DMS53 (cell line): ENCODE measurements at places on chromosomes 6 and 20.

DNA sequence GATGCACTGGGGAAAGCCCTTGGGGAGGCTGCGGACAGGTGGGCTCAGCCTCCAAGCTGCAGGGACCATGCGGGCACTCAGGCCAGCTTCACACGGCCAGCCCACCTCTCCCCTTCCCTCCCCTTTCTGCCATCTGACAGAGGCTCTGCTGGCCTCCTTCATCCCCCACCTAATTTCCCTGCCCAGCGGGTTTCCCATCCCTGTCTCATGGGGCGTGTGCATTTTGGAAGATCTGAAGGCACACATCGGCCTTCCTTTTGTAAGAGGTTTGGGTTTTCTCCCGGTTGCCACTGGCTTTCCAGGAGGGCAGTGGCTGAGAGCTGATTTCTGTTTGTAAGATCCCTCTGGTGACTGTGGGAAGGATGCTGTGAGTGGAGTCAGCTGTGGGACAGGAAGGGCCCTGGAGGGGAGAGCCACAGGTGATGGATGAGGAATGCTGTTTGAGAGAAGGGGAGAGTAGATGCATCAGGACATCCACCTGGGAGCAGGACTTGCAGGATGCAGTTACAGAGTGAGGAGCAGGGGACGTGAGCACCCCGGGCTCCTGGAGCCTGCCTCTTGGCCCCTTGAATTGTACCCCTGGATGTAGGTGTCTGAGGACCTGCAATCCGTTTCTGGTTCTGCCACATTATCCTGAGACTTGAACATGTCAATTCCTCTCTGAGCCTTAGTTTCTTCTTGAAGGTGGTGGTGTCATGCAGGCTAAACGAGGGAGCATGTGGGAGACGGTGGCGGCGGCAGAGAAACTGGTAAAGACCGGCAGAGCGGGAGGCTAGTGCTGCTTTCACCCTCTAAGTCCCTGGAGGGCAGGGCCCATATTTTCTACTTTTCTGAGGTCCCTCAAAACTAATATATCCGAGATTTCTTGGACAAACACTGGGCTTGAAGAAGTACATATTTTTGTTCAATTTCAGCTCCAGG lies 5.9 kb upstream of the TUBB1 start:
- no peak for DNase-seq

DNA sequence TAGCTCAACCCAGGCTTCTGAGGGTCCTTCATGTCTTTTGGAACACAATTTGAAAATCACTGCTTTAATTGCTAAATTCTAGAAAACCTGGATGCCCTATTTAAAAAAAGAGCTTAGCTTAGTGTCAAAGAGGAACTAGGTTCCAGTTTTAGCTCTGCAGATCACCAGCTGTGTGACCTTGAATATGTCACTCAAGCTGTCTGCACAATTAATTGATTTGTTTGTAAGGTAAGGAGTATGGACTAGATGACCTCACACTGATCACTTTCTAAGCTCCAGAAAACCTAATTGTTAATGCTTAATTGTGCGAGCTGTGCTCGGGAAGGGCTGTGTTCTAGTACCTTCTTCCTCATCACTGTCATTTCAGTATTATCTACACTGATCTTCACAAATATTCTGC lies 26.2 kb downstream of the UTRN start:
- DNase-seq: no peak

DNA sequence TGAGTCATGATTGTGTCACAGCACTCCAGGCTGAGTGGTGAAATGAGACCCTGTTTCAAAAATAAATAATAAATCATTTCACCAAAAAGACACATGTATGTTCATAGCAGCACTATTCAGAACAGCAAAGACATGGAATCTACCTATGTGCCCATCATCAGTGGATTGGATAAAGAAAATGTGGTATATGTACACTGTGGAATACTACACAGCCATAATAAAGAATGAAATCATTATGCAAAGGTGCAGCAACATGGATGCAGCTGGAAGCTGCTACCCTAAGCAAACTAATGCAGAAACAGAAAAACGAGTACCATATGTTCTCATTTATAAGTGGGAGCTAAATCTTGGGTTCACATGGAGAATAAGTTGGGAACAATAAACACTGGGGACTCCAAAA lies 33.1 kb downstream of the ZNF451 start:
- DNase-seq: no peak

GRCh38 chr6:56732517-56732916 lies 89.8 kb upstream of the DST start:
- DNase-seq: no peak

DNA sequence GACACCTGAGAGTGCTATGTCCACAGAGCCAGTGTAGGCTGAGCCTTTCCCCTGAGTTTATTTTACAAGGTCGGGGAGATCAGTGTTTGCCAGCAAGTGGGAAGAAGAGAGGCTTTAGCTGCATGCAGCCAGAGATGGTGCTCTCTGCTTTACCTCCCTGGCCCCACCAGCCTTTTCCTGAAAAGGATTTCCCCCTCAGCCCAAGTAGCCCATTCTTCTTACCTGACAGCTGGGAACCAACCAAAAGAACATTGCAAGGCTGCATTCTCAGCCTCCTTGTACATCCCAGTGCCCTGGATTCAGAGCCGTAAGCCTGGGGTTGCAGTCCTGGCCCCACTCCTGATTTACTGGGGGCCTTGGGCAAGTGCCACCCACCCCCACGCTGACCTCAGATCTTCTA lies 16.9 kb downstream of the SNPH start:
- no peak for DNase-seq

GRCh38 chr6:136362421-136363356 lies 73.0 kb upstream of the BCLAF1 start:
- no peak for DNase-seq

DNA sequence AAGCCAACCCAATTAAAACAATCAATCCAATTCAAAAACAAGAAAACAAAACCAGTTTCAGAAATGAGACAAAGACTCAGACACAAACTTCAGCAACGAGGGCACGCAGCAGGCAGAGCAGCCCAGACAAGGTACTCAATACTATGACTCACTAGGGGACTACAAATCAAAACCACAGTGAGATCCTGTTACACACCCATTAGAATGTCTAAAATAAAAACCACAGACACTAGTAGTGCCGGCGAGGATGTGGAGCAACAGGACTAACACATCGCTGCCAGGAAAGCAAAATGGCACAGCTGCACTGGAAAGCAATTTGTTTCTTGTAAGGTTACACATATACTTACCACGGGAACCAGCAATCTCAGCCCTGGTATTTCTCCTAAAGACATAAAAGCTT lies 28.4 kb upstream of the MAS1L start:
- DNase-seq: peak; percentile 71

DNA sequence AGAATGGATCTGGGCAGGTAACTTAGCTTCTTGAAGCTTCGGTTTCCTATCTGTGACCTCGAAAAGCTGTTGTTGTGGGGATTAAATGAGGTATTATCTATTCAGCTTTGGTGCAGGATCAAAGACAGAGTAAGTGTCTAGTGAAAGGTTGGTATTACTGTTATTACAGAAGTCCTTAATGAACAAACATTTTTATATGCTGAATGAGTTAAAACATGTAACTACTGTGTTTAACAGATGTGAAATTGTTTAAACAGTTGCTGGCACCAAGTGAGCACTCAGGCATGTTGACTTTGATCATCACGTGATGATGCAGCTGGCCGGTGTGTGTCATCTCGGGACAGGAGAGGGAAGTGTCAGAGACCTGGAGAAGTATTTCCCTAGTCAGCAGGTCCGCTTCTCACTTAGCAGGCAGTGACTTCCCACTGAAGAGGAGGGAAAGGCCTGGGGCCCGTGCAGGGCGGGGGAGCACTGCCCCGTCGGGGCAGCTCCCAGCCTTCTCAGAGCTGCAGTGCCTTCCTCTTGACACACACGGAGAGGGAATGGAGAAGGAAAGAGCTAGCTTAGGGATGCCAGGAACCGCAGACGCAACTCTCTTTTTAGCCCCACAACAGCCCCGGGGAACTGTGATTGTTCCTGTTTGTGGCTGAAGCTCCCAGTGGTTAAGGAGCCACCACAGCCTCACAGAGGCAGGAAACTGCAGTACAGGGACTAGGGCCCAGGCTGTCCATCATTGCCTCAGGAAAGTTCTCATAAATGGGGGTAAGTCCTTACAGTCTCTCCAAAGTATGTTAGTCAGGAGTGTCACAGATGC lies 18.0 kb downstream of the TUBB2A start:
- peak; percentile 99 for DNase-seq

- DNase-seq: peak; percentile 28
Observed at GRCh38 chr6:28742668-28743270, 181.0 kb downstream of the TRIM27 start.

GRCh38 chr6:147585256-147585655 lies 76.8 kb downstream of the SAMD5 start:
- DNase-seq: no peak

DNA sequence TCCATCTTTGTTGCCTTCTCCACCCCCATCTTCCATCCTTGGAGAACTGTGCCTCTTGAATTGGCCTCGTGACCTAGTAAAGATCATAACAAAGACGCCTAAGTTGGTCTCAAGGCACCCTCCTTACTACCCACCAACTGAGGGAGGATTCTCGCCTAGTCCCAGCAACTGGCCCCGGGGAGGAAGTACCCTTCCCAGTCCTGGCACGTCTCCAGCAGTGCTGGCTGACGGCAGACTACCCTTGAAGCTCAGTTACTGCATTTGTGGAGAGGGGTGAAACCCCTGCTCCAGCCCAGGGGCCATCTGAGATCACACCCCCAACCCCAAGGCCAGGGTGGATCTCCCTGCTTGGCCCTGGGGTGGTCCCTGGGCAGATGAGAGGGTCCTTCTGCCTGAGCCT lies 2.1 kb upstream of the OSBPL2 start:
- DNase-seq: no peak

- no peak for DNase-seq
Observed at GRCh38 chr6:147881432-147881831, 372.9 kb downstream of the SAMD5 start.

DNA sequence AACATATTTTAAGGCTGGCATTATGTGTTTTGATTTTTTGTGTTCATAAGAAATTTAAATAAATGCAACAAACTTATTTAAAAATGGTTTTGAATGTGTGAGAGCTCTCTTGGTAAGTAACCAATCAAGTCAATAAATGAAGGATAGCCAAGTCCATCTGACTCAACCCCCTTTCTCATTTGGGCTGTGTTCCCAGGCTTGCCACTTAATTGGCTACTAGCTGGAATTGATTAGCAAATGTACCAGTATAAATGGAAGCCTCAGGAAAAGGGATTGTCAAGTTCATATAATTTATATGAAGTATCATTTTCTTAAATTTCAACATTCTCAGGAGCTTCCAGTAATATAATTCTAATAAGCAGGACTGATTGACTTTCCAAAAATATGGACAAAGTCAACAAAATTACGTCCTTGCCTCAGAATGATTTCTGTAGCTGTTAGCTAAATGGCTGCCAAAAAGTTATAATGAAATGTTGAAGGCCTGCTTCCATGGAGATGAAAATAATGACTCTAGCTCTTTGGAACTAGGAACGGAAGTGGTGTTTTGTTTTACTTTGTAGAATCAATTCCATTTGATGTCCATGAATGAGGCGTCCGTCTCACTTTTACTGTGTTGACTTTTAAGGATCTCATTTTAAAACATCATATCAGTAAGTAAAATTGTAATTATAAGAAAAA lies 614.9 kb downstream of the CDH26 start:
- DNase-seq: no peak

- DNase-seq: peak; percentile 71
Observed at GRCh38 chr20:62925420-62926228, 681 bp downstream of the DIDO1 start.

- peak; percentile 11 for DNase-seq
Observed at GRCh38 chr6:124888581-124889371, 73.5 kb upstream of the RNF217 start.

GRCh38 chr6:33744001-33744848 lies 2.5 kb downstream of the IP6K3 start:
- peak; percentile 98 for DNase-seq

GRCh38 chr6:119224095-119224701 lies 125.4 kb downstream of the MAN1A1 start:
- no peak for DNase-seq
